ENCODE measurements at places on chromosomes 7 and 10.

- peak; percentile 50 for DNase-seq
Observed at GRCh38 chr10:111076191-111076681, 593 bp upstream of the ADRA2A start.

DNA sequence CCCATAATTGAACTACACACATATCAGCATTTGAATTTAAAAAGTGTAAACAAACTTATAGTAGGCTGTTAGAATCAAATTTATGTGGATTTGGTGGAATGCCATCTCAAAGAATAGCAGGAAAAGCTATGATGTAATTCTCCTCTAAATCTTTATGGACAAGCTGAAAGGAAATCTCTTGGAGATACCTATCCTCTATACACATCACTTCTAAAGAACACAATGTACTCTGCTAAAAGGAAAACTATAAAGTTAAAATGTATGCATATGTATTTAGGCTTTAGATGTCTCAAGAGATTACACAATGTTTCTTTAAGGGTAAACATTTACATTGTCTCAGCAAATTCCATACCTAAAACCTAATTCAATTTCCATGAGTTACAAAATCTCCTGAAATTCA, 323.3 kb downstream of the CRPPA start:
- DNase-seq, result peak; percentile 19

GRCh38 chr7:115449689-115450088, 527.8 kb downstream of the MDFIC start:
- DNase-seq, result no peak

- no peak for DNase-seq
Observed at GRCh38 chr10:108275895-108276685, 1111.6 kb upstream of the SORCS1 start.

DNA sequence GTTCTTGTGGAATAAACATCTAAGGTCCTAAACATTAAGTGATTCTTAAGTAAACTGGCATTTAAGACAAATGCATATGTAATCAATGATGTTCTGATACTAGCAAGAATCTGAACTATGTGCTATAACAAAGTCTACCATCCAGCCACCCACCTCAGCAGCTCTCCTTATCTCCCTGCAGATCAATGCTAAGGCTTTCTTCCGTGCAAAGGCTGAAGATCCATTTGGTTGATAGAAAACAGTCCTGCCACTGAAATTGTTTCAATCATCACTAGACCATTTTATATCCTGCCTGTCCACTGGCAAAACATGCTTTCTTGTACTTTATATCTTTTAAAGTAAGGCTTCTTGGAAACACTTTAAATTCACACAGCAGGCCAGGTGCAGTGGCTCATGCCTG, 6.3 kb upstream of the SMKR1 start:
- no peak for DNase-seq

DNA sequence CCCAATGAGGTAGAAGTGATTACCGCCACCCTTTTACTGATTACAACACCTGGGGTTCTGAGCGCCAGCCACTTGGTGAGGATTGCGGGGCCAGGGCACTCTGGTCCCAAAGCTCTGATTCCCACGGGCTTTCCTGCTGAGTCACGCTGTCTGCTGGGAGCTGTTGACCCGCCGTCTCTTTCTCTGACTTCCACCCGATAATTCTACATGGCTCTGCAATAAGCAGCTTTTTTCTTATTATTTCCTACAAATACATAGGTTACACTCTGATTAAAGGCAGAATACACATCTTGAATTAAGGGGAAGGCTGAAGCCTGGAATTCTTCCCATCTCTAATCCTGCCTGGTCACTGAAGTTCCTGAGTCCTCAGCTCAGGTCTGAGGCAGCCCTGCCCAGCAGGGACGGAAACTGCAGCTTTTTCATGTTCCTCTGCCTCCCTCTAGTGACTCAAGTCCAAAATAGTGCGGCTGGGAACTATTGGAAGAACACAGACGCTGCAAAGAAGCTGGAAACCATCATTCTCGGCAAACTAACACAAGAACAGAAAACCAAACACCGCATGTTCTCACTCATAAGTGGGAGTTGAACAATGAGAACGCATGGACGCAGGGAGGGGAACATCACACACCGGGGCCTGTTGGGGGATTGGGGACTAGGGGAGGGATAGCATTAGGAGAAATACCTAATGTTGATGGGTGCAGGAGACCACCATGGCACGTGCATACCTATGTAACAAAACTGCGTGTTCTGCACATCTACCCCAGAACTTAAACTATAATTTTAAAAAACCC, 178.3 kb downstream of the PRKCQ start:
- DNase-seq, result peak; percentile 94

DNA sequence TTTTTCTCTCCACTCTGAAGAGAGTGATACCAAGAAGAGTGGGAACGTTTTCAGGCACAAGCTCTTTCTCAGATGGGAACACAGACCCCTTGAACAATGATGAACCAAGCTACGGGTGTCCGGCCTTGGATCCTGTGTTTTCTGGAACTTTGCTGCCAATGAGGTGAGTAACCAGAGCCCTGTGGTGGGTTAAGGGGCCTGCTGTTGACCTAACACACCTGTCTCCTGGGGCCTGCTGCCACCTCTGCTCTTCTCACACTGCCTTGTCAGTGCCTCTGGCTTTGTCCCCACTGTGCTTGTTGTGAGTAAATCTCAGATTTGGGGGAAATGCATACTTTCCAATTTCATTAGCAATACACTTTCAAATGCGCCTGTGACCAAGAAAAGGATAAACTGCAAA, 1.4 kb upstream of the PKD1L1 start:
- DNase-seq, result no peak

DNA sequence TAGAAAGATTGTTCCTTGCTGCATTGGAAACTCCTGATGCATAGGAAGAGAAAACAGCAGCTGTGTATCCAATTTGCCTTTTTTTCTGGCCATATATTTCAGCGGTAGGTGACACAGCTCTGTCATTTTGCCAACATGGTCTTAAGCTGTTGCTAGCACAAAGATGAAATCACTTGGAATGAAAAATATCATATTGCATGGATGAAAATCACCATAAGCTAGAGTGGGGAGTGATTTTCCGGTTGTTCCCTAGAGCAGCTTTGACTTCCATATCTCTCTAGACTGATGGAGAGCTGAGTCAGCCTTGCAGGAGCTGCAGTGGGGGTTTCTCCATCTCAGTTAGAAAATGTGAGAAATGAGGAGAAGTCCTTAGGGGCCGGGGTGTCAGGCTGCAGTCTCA, 38.3 kb upstream of the BTBD16 start:
- DNase-seq, result peak; percentile 91

DNA sequence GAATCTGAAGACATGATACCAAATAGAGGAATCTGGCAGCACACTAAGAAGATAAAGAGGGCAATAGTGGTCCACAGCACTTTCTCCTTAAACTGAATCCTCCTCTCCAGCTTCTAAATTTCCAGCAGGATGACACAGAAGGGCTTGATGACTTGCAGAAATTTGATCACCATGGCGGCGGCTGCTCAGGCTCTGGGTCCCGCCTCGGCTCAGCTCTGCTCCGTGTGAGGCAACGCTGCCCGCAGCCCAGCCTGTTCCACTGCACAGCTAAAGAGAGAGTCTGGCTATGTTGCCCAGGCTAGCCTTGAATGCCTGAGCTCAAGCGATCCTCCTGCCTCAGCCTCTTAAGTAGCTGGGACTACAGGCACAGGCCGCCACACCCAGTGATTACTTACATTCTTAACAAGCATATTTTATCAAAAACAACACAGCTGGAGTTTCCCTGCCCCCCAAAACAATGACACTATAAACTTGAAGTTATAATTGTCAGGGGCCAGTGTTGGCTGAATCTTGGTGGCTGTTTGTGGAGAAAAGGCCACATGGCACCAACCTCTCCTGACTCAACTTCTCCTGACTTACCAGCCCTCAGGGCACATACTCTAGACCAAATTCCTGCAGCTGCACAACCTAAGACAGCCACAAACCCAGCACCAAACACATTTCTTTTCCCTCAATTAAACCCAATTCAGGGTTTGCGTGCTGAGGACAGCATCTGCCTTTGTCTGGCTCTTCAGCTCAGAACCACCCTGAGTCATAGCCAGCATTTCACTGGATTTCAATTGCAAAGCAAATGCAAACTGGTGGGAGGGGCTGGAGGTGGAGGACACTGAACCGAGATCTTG, 11.6 kb upstream of the TNPO3 start:
- peak; percentile 42 for DNase-seq

DNA sequence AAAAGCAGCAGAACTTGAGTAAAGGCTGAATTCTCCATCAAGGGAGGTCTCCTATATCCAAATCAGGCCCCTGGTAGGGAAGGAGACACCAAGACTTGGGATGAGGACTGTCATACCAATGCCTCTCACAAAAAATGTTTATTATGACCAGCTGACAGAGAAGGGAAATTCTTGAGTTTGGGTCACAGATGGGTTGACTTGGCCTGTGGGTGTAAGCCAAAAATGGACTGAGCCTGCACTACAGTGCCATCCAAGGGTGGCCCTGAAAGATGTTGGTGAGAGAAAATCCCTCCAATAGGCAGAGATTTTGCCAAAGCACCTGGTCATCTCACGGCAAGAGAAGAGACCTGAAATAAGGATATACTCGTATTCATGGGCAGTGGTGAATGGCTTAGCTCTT, 27.0 kb upstream of the PPIF start:
- DNase-seq, result no peak

DNA sequence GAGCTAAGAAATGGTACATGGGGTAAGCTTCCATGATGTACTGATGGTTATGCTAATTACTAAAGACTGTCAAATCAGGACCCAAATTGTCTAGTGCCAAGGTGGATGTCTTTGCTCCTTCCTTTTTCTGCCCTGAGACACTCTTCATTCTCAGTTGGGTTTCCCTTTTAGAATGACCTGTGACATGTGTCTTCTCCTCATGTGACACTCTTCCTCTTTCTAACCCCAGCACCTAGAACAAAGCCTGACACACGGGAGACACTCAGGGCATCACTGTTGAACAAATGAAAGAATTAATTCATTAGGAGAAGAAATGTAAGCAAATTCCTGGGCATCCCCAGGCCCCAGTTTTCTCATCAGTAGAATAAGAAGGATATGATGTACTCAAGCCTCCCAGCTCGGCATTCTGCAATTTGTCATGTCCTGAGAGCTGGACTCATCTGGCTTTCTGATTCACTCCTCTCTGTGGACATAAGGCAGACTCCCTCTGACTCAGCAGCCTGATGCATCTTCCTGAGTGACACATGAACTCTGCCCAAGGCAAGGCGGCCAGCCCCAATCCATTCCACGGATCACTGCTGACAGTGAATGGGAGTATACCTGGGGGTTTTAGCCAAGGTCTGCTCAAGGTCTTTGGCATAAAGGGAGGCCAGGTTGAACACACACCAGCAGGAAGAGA, 473.8 kb downstream of the KCNMA1 start:
- peak; percentile 91 for DNase-seq

GRCh38 chr7:6271694-6272440, 557 bp downstream of the CYTH3 start:
- DNase-seq, result no peak

- DNase-seq, result peak; percentile 70
Observed at GRCh38 chr10:108358912-108359311, 1194.4 kb upstream of the SORCS1 start.

DNA sequence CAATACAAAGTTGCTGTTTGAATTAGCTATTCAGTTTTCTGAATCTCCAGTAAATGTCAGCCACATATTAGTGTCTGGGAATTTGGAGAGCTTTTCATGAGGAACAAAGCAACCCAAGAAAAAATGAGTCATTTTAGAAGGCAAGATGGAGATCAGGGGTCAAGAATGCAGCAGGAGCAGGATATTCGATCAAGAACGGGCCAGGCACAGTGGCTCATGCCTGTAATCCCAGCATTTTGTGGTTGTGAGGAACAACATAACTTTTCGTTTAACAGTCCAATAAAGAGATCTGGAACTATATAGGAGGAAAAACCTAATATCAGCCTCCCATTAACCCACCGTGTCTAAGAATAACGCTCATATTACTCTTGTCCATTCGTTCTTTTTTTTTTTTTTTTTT, 600.5 kb downstream of the MAGI2 start:
- DNase-seq, result peak; percentile 3

- no peak for DNase-seq
Observed at GRCh38 chr10:133458021-133458709, 4.4 kb downstream of the SCART1 start.

DNA sequence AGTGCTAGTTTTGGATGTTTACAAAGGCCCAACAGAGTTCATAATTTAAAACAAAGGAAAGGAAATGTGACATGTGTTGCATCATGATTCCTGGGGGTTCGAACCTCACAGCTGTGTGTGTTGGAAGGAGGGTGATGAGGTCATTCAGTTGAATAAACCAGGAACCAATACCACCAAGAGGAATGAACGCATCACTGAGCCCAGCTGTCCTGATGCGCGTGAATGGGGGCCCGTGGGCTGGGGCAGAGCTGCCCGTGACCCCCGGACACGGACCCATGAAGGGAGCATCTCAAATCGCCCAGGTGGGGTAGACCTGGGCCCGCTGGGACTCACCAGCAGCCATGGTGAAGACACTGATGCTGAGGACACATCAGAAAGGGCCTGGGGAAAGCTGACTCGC, 33.0 kb downstream of the BRI3 start:
- DNase-seq, result no peak

DNA sequence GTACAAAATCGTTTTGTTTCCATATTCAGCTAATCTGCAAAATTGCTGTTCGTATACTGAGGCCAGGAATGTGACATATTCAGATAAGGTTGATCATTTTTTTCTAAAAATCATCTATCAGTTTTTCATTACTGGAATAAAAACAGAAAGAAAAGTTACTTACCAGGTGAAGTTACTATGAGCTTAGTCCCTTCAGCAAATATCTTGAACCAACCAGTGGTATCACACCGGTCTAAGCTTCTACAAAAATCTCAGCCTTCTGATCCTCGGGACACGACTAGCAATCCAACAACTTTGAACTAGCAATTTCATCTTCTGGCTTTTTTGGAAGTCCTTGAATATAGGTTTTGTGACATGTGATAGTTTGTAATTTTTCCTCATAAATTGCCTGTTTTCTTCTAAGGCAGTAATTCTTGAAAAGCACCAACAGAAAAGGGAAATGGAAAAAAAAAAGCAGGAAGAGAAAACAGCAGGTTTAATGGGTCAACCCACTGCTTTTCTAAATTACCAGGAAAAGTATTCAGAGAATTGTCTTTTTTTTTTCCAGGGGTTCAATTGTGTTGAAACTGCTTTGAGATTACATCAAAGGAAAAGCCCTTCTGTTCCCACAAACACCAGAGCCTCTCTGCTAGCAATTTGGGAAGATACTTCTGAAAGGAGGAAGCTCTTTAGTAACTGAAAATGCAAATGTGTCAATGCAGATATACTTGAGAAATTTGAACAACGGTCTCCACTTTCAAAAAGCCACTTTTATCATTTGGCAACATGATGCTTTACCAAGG, 2.9 kb upstream of the TARP start:
- no peak for DNase-seq

GRCh38 chr10:67783606-67784294, 54.2 kb downstream of the DNAJC12 start:
- DNase-seq, result no peak

- no peak for DNase-seq
Observed at GRCh38 chr7:17466216-17466615, 167.8 kb downstream of the AHR start.

DNA sequence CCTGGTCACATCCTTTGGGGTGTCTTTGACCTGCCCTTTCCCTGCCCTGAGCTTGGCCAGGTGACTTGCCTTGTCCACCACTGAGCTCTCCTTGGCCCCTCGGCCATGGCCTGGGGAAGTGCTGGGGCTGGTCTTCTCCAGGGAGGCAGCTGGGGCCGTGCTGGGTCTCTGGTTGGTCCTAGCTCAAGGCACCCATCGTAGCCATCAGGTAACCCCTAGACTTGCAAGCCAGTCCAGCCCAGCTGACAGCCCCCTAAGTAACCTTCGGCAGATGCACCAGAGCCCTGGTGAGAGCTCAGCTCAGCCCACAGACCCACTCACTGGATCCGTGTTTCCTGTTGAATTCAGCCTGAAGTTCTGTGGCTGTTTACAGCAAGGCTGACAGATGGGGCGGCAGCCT, 176.2 kb upstream of the SHH start:
- DNase-seq, result no peak

GRCh38 chr10:10786109-10787090, 231.3 kb upstream of the CELF2 start:
- DNase-seq, result peak; percentile 70

All from cardiac fibroblast (primary cell).